Fibroblast of skin of right quadriceps (primary cell): ENCODE measurements at places on chromosomes 1 and 21.

DNA sequence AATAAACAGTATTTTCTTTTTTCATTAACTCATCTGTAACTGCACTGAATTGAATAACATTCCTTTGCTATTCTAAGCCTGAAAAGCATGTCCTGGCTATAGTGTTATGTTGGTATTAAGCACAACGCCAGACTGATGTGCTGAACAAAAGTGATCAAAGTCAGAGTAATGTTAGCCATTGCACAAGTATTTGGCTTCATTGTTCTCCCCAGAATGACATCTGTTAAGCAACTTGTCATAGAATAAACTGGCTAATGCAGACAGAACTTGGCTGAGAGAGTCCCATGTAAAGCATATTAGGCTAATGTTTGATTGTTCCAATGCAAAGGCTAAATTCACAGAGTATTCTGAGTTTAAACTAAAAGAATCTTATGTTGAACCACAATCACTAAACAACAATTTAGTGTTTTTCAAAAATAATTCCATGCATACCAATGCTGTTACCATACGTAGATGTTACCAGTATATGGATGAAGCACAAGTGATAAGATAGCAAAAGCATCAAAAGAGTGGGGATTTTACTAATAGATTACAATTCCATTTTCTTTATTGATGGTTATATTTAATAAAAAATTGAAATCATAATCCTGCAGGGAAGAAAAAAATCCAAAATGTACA, 235.3 kb upstream of the DMRTA2 start:
- peak; percentile 40 for DNase-seq

DNA sequence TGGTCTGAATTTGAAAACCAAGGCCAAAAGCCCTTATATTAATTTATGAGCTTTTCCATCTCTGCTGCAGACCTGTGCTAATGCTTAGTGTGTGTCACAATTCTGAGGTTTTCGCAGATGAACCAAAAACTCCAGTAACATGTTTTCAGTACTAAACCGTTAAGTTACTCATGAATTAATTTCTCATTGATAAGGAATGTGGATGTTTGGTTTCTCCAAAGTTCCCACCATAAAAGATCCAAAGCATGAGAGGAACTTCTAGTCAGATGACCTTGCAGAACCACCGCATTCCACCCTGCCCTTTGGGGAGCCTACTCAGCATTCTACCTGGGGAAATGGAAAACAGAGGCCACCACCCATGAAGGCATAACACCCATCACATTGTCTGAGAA, 7.5 kb upstream of the LEPR start:
- DNase-seq = peak; percentile 88

DNA sequence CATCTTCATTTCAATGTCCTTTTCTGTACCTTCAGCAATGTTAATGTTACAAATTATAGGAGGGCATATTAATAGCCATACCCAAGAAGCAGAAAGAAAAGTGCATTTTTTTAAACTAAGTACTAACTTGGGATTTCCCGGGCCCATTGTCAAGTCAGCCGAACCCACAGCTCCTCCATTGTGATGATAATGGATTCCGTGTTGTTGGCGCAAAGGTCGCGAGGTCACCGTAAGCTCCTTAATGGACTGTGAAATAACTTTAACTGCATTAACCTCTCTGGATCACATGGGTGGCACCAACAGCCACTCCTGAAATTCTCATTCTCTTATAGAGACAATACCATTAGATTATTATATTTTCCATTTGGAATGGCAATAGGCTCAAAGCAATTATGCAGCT, 250.6 kb upstream of the RRP15 start:
- no peak for DNase-seq

- DNase-seq = peak; percentile 90
Observed at GRCh38 chr1:64136752-64137411, 66.5 kb upstream of the UBE2U start.

- DNase-seq = no peak
Observed at GRCh38 chr1:199163267-199163666, 524.4 kb downstream of the PTPRC start.

GRCh38 chr1:20634594-20635084, 1.4 kb downstream of the PINK1 start:
- peak; percentile 39 for DNase-seq

DNA sequence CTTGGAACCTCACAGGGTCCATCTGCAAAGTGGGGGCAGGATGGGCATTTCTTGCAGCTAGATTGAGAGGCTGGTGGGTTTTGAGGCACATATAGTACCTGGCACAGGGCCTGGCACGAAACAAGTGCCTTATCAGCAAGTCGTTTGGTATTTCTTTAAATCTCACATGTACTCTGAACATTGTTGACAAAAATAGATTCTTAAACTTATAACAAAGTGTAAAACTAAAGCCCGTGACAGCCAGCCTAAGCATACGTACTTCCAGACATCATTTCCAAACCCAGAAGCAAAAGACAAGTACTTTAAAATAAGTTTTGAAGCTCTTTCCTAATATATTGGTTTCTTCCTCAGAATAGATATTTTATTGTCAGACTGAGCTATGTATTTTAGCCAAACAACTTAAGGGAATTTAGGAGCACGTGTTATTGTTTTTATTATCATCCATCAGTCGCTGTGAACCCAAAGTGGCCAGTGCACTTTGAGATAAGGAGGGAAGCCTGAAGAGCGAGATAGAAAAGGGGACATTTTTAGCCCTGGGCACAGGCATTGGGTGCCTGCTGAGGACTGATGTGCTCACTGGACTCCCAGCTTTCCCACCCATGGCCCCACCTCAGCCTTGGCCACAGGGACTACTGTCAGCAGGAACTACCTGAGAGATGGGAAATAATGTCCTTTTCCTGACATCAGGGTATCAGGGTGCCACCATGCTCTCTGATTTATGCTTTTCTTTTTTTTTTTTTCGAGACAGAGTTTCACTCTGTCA, 3.0 kb downstream of the FBLIM1 start:
- no peak for DNase-seq

- no peak for DNase-seq
Observed at GRCh38 chr1:109768820-109769219, 5.1 kb upstream of the EPS8L3 start.

GRCh38 chr1:238005116-238005515, 114.4 kb upstream of the ZP4 start:
- DNase-seq = no peak

DNA sequence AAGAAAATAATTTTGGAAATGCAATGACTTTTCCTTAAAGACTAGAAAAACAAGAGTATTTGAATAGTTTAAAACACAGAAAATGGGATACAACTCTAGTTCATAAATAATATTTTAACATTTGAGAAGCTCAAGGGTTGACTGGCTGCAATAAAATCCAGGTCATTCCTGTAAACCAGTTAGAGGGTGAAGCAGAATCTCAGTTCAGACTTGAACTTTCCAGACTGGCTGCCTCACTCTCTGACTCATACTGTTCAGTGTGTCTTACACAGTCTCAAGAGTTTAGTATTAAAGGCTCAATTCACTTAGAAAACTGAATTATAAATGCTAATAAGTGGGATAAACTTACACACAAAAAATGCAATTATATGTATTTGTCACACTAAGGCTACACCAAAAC, 89.9 kb downstream of the RAVER2 start:
- DNase-seq = peak; percentile 42

- DNase-seq = peak; percentile 45
Observed at GRCh38 chr21:16040601-16041000, 310.8 kb downstream of the USP25 start.

- DNase-seq = no peak
Observed at GRCh38 chr1:70666381-70667140, 255.5 kb downstream of the CTH start.

DNA sequence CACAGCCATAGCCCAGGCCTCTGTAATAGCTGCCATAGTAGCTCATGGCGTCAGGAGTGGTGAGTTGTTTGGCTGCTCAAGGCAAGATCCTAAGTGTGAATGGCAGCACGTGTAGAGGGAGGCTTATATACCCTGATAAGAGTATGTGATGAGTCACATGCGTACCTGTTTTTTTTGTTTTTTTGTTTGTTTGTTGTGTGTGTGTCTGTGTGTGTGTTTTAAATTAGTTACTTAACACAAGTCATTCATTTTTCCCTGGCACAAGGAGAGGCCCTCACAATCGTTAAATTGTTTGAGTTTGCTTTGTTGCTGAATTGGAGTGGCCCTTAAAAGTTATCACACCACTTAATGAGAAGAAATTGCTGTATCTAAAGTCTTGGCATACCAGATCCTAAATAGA, at the start of gene KRTAP19-4:
TSS of gene KRTAP19-4 (minus strand) at position 101 of the 400 bp plus-strand sequence. CDS start at position 46, 55 bp downstream.
- DNase-seq = no peak

DNA sequence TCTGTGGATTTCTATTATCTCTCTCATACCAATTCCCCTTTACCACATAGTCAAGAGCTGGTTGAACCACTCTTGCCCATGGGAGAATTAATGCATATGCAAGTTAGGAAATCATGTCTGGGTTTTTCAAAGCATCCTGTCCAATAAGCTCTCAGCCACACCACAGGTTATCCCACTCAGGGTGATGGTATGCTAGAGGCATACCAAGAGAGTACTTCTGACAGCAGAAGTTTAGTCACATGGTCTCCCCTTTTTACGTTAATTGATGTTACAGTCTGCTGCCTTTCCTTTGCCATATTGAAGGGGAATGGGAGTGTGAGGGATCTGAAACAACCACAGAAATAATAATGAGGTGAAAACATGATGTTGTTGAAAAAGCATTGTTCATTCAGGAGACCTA, 135.8 kb upstream of the PBX1 start:
- peak; percentile 8 for DNase-seq

GRCh38 chr1:212118872-212119260, 83.3 kb downstream of the DTL start:
- no peak for DNase-seq

DNA sequence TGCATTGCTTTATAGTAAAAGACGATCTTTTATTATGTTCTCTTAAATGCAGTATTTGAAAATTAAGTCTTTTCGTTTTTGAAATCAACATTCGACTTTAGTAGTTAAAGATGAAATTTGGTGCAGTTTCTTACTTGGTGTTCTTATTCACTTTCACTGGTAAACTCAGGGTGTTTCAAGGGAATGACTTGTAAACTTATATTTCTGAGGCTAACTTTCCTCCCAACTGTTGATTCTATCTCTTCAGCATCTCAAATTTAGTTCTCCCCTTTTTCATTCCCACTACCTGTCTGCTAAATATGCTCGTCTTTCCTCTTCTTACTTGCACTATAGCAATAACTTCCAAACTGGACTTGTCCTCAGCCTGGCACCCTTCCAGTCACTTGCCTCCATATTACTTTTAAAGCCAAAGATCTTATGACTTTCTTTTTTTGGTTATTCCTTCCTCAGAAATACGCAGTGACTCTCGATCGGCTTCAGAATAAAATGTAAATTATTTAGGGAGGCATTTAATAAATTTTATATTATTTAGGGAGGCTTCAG, 988 bp downstream of the SLC35A3 start:
- no peak for DNase-seq

DNA sequence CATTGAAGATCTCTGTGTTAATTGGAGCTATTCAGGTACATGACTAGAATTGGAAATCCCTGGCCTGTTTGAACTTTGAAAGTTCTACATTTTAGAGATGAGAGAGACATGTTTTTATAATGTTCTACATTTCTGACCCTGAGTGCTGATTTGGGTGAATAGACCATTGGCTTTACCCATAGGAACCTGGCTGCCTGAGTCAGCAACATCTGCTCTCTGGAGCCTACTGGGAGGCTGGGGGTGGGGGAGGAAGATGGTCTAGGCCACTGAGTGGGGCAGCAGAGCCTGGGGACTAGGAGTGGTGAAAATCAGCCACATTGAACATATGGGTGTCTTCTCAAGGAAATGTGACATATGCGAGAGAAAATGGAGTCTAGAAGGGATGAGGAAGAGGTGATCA, 1.4 kb upstream of the VANGL1 start:
- DNase-seq = no peak

GRCh38 chr1:177311586-177311985, 140.8 kb downstream of the BRINP2 start:
- DNase-seq = no peak

DNA sequence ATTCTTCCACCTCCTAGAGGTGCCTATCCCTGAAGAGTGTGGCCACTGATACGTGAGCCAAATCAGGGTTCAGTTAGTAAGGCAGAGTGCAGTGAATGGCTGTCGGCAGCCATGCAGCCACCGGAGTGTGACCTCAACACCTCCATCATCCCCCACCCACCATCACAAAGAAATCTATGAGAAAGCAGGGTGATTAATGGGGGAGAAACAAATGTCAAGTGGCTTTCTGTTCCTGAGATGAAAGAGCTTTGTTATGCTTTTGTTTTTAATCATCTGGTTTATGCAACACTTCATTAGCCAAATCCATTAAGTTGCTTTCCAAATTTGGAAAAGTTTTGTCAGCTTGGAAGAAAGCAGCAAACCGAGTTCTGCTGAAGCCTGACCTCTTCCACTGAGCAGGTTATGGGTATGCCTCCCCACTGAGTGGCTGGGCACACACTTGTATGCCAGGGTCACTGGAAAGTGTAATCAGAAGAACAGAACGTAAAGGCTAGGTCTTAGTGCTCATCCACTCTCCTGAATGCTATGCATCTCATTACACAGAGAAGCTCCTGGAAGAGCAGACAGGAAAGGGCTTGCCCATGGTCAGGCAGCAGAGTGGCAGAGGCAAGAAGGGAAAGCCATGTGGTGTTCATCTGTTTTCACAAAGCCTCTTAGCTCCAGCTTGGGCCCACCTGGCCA, 57.1 kb upstream of the ATP1B1 start:
- no peak for DNase-seq

DNA sequence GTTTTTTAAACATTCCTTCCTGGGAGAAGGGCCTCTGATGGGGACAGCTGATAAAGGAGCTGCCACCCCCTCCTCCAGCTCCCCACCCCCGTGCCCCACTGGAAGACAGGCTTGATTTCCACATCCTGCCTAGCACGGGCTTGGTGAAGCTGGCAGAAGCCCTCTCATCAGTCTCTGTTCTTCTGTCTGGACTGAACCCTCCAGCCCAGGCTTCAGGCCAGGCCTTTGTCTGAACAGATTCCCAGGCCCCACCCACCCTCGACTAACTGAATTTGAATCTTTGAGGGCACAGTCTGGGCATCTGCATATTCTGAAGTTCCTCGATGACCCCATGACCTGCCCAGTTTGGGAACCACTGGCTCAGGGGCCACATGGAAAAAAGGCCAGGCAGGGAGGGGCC, 75.3 kb downstream of the CD58 start:
- DNase-seq = no peak

DNA sequence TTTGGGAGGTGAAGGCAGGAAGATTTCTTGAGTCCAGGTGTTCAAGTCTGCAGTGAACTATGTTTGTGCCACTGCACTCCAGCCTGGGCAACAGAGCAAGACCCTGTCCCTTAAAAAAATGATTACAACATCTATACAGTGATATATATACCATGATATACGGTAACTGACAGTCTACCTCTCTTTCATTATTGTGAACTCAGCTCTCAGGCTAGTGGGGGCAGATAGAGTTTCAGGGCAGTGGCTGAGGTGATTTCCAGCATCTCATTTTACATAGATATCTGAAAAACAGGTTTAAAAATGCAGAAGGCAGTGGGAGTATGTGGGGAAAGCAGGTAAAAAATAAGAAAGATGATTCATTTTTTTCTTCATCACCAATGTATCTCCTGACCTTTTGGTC, 8.1 kb upstream of the NTNG1 start:
- DNase-seq = no peak
